ENCODE measurements at places on chromosomes 3 and 15.

DNA sequence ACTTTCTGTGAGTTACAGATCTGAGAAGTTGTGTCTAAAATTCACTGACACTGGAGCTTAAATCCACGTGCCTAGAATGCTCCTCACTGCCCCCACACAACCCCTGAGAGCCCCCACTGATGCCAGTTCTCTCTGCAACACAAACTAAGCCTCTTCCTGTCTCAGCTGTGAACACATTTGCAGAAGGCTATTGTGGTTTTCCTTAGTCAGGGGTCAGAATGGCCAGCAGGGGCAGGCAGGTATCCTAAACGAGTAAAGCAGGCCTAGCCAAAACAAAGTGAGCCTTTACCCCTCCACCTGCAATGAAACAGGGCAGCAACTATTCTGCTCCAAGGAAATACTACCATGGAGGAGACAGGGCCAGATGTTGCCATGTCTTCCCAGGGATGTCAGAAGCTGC is 78.6 kb downstream of the FHIT start:
- DNase-seq = no peak

DNA sequence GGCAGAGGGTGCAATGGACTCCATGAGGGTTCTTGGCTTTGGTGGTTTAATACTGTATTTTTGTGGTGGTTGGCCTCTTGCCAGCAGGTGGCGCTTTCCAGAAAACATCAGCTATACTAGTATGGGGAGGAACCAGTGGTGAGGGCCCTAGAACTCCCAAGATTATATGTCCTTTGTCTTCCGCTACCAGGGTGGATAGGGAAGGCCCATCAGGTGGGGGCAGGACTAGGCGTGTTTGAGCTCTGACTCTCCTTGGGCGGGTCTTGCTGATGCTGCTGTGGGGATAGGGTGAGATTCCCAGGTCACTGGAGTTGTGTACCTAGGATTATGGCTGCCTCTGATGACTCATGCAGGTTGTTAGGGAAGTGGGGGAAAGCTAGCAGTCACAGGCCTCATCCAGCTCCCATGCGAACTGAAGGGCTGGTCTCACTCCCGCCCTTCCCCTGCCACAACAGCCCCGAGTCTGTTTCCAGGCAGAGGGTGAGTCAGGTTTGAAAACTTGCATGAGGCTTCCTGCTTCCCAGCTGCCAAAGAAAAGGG is 357.7 kb downstream of the OTOL1 start:
- DNase-seq = no peak

- DNase-seq = no peak
These were observed 18.4 kb downstream of the GYG1 start for GRCh38 chr3:149009732-149010131.

- no peak for DNase-seq
These were observed 244.3 kb downstream of the ULK4 start for GRCh38 chr3:41717641-41718040.

GRCh38 chr3:129282727-129283327 is 4.2 kb downstream of the HMCES start:
- no peak for DNase-seq

- no peak for DNase-seq
These were observed 8.9 kb downstream of the PIAS1 start for GRCh38 chr15:68062946-68063465.

GRCh38 chr15:95511671-95512070 is 818.8 kb upstream of the NR2F2 start:
- DNase-seq = no peak

- DNase-seq = no peak
These were observed 21.6 kb upstream of the SLC6A20 start for GRCh38 chr3:45817831-45818522.

DNA sequence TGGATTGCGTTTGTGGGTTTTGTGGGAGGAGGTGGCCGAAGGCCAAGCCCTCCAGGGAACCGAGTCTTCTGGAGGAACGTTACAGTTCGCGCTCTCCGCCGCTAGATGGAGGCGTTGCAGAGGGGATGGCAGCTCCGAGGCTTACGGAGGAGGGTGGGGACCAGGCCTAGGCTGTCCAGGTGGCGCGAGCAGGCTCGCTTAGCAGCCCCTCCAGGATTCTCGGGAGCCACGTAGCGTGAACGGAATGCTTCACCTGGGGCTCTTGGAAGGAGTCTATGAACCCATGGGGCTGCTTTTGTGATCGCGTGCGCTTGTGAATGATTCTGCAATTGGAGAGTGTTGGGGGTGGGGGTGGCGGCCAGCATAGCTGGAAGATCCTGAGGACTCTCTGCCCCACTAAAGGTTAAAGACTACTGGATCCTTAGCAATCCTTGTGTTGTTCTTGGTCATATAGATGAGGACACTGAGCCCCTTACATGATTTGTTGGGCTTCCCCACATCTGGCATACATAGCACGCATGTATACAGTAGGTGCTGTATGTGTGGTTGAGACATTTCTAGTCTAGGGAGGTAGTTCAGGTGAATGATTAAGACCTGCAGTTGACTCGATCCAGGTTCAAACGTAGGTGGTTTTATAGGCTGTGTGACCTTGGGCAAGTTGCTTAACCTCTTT is 25.7 kb downstream of the FAM3D start:
- DNase-seq = no peak

DNA sequence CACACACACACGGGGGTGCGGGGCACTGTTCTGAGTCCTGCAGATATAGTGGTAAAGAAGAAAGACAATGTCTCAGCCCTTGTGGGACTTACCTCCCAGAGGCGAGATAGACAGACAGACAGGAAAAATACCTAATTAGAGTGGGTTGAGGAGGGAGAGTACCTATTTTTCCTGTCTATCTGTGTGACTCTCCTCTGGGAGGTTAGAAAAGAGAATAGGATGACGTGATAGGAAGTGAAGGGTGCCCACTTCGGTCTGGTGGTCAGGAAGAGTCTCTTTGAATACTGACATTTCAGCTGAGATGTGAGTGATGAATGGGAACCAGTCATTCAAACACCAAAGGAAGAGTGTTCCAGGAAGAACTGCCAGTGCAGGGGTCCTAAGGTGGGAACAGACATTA is 4.1 kb upstream of the APOD start:
- no peak for DNase-seq

DNA sequence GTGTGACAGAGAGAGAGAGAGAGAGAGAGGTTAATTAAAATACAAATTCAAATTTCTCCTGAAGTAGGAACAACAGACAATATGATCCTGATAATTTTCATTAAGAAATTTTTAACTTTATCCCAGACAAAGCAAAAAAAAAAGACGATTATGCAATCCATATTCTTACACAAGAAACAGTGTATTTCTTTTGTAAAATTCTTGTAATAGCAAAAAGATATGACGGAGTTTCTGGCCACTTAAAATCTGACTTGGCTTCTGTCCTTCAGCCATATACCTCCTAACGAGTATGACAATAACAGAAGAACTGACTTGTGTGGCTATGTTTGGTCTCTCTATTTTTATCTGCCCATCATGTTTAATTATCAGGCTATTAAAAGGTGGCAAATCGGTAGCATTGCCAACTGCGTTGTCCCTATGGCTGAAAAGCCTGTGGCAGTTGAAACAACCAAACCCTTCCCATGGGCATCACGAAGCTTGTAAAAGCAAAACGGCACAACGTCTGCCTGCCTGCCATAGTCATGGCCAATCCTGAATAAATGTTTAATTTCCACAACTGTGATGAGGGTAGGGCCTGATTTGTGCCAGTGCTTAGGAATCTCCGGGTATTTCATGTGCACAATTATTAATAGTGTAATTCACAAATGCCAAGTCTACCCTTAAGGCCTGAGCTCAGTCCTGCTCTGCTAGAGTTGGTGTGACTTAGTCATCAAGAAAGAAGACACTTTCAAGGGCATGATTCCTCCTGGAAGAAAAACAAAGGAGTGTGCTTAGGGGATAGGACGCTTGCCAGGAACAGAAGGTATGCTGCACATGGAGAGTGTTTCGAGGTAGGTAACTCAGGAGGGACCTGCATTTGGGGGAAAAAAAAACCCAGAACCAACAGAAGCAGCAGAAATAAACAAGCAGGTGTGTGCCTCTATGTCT is 1090.2 kb downstream of the FHIT start:
- no peak for DNase-seq

- DNase-seq = no peak
These were observed 199.6 kb downstream of the FMN1 start for GRCh38 chr15:32994810-32995424.

DNA sequence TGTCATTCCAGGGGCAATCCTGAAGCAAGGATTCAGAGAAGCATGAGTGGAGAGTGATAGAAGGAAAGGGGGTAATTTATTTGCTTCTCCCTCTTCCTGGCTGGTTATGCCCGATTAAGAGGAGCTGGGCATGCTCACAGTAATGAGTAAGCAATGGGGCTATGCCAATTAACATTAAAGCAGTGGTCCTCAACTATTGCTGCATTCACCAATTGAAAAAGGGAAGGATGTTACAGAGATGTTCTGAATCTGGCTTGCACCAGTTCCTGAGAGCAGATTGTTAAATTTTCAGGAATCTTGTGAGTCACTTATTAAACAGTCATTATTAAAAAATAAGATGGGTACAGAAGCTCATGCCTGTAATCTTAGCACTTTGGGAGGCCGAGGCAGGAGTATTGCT is 85.9 kb upstream of the ZBTB20 start:
- no peak for DNase-seq

DNA sequence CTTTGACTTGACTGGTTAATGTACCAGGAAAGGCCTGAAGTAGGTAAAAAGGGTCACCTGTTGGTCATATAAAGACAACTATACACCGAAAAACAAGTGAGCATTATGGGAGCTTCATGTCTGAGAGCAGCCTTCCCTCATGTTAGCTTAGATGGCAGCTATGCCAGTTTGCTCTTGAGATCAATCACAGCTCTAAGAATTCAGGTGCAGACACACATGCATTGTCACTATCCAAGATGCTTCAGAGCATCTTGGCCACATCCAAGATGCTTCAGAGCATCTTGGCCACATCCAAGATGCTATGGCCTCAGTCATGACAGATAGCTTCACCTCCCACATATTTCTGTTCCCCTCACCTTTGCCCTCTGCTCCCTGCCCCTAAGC is 15.5 kb downstream of the ZNF80 start:
- DNase-seq = no peak

GRCh38 chr15:72184165-72184811 is 13.3 kb downstream of the GRAMD2A start:
- DNase-seq = no peak

- DNase-seq = no peak
These were observed 16.1 kb downstream of the FILIP1L start for GRCh38 chr3:100097919-100098783.

GRCh38 chr15:68187559-68187958 is 17.6 kb downstream of the CALML4 start:
- no peak for DNase-seq

GRCh38 chr3:46576879-46577278 is 10.8 kb upstream of the LRRC2 start:
- no peak for DNase-seq

DNA sequence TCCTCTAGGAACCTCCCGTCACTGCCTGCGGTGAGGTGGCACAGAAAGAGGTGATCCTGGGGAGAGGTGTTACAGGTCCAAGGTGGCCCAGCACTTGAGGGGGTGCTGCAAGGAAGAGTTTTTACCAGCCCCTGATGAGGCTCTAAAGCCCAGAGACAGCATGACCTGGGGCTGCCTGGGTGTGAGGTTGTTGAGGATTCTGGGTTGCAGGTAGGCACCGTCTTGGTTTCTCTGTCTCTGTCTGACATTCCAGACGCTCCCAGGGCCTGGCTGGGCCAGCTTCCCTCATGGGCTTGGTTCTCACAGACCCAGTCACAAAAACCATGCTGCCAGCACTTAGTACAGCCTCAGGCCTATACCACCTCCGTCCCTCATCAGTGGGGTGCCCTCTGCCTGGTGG is 31.1 kb downstream of the DNAJB8 start:
- no peak for DNase-seq

DNA sequence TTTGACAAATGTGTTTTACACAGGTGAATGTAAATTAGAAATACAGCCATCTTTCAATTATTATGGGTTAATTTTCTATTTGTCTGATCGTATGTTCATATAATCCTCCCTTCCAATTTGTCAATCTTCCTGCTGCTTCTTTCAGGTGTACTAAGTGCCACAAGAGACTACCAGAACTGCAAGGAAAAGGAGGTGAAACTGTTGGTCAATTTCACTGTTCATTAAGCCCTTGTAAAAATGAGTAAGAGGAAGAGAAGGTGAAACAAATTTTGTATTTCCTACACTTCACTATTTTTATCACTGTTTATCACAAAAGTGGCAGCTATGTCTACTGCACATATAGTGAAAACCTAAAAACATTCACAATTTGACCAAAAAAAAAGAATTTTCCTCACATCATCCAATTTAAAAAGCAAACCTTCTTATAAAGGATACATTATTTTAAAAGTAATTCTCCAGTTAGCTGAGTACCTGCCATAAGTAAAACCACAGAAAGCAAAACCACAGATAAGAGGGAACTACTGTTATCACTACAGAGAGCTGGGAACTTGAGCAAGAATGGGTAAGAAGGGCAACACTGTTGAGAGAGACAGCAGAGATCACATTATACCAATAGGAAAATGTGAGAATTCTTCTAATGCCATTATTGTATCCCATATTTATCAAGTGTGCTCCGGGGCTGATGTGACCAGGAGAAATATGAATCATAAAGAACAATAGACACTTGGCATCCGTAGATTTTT is 163.0 kb downstream of the TBC1D5 start:
- DNase-seq = no peak

- no peak for DNase-seq
These were observed 104.7 kb downstream of the UNC13C start for GRCh38 chr15:54082836-54083492.

- DNase-seq = no peak
These were observed 141.0 kb upstream of the MYRIP start for GRCh38 chr3:39668420-39668819.

DNA sequence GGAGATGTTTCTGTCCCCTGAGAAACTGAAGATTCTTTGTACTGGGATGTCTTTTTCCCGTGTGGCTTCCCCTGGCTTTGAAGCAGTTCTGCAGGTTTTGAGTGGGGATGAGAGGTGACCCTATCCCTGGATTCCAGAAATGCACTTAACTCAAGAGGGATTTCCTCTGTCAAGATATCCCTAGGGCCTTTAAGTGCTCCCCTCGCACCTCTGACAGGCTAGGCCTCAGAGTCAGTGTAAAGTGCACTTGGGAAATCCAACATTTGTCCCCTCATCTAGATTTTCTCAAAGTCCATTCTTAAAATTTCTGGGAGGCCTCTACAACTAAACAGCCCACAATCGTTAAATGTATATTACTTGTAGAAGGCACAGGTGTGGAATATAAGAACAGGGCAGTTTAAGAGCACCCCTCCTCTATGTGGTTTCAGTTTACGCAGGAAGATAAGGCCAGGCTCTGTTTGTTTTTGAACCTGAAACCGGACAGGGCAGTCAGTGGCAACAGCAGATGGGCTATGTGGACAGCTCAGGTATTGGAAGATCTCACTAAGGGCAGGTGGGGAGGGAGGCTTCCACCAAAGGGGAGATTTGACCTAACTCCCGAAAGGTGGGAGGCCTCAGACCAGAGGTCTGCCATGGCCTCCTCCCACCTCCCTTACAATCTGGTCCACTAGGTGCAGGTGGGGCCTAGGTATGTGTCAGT is 4.8 kb downstream of the C3orf52 start:
- no peak for DNase-seq

Data from stimulated activated CD8-positive, alpha-beta memory T cell treated with anti-CD3 and anti-CD28 coated beads, Interleukin-2, amount 100 ng/mL, for 1 hour (primary cell).